ENCODE measurements at places on chromosomes 1 and 21. TPM values are rescaled to one million over a fixed set of nuclear protein-coding genes. Genes with fewer than 3 reads are reported as not detected.

The YARS1 gene
- 33.4 TPM for total RNA-seq

The WDR4 gene
- 5.3 TPM for total RNA-seq

DNA sequence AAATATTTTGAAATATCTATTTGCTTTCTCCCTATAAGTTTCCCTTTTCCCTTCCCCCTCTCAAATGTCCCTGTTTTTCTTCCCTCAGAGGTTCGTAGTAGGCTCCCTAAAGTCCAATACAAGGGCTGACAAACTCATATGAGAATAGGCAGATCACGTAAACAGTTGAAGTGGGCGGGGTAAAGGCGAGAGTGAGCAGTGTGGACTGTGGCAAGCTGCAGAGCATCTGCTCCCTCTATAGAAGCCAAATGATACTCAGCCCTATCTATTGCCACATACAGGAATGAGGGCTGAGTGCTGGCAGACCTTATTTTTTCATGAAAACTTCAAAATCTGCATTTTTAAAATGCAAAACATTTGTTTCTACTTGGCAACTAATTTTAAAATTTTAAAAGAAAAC, 26.3 kb downstream of the PRDX6 start:
- DNase-seq = no peak

- DNase-seq = no peak
These were observed 10.7 kb downstream of the HES2 start for GRCh38 chr1:6409053-6409452.

DNA sequence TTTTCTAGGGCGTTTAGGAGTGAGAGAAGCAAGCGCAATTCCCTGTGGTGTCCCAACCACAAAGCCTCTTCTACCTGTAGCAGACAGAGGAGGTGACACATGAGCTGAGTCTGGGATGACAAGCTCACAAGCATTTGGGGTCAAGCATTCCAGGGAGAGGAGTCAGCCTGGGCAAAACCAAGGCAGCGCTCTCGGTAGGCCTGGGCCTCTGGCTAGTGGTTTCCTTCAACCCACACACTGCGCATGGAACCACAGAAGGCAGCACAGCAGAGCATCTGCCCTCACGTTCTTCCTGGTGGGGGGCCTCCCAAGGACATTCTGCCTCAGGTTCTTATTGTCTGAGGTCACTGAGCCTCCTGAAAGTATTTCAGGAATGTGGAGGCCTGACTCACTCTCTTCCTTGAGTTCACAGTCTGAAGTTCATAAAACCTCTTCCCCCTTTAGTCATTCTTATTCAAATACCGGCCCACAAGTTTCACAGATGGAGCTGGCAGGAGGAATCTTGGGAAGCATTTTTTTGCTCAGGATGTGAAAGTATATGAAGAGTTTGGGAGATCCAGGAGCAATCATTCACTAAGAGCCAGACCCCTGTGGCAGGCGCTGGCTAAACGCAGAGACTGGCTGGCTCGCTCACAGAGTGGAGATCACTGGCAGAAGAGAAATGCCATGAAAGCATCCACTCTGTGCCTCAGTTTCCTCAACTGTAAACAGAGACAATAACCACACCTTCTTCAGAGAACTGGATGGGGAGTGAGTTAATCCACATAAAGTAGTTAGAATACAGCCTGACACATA, 26.8 kb downstream of the CCN1 start:
- no peak for DNase-seq
